ENCODE measurements at places on chromosomes 5 and 9.

- DNase-seq, result no peak
Observed at GRCh38 chr9:5580650-5581049, 48.3 kb upstream of the RIC1 start.

DNA sequence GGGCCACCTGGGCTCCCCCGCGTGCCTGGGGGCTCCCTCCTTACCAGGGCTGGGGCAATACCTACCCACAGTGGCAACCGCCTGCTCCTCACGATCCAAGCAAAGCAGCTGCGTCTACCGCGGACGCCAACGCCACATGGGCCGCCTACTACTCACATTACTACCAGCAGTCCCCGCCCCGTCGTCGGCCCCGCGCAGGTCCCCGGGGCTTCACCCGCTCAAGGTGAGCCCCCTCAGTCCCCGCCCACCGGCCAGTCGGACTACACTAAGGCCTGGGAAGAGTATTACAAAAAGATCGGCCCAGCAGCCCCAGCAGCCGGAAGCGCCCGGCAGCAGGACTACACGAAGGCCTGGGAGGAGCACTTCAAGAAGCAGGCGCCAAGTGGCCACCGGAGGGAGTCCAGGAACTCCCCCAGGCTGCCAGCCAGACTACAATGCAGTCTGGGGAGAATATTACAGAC, 106.0 kb upstream of the MTAP start:
- DNase-seq, result no peak

DNA sequence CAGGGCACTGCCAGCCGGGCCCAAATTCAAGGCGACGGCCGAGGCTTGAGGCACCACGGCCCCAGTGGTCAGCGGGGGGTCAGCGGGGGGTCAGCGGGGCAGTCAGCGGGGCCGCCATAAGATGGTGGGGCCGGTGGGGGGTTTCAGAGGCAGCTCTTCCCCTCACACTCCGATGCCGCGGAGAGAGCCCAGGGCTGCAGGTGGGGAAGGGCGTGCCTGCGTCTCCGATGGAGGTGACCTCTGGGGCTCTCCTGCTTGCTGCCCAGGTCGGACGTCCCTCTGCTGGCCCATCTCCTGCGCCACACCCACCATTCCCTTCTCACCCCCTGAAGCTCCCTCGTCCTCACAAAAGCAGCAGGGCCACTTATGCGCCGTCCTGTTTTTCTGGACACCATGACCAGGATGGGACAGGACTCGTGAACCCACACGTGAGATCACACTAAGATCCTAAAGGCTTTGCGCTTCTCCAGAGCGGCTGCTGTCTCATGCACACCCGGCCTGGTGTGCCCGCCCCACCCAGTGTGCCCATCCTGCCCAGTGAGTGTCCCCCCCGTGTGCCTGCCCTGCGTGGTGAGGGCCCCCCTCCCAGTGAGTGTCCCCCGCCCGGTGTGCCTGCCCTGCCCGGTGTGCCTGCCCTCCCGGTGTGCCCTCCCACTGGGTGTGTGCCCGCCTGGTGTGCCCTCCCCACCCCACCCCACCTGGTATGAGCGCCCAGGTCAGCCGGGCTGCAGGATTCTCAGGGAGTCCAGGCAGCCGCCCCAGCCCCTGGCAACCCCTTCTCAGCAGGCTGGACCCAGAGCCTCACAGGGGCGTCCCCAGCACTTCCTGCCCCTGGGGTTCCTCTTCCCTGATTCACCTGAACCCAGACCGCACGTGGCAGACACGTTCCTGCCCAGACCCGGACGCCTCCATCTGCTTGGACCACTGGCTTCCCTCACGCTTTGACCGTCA, 48.7 kb upstream of the NKD2 start:
- no peak for DNase-seq

- no peak for DNase-seq
Observed at GRCh38 chr5:78592735-78593386, 55.7 kb downstream of the LHFPL2 start.

DNA sequence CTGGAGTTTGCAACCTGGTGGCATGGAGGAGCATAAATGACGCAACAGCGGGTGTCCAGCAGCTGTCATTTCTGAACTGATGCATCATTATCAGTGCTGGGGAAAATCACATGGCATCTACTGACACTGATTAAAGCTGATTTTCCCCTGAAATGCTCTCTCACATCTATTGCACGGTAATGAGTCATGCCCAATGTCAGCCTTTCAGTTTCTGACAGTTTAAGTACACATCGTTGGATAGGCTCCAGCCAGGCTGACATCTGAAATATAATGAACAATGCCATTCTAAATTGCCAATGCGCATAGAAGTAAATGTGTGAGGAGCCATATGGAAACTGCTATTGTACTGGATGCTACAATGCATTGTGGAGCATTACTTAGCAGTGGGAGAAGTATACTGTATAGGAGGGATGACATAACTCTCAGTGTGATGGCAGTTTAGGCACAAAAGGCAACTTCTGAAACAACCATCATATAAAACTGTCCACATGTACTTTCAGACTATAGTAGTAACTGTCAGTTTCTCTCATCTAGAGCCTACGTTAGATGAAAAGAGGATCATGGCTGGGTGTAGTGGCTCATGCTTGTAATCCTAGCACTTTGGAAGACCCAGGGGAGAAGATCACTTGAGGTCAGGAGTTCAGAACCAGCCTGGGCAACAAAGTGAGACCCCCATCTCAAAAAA, 389.3 kb upstream of the DMAC1 start:
- DNase-seq, result no peak

- no peak for DNase-seq
Observed at GRCh38 chr5:1550287-1551076, 26.7 kb upstream of the LPCAT1 start.

DNA sequence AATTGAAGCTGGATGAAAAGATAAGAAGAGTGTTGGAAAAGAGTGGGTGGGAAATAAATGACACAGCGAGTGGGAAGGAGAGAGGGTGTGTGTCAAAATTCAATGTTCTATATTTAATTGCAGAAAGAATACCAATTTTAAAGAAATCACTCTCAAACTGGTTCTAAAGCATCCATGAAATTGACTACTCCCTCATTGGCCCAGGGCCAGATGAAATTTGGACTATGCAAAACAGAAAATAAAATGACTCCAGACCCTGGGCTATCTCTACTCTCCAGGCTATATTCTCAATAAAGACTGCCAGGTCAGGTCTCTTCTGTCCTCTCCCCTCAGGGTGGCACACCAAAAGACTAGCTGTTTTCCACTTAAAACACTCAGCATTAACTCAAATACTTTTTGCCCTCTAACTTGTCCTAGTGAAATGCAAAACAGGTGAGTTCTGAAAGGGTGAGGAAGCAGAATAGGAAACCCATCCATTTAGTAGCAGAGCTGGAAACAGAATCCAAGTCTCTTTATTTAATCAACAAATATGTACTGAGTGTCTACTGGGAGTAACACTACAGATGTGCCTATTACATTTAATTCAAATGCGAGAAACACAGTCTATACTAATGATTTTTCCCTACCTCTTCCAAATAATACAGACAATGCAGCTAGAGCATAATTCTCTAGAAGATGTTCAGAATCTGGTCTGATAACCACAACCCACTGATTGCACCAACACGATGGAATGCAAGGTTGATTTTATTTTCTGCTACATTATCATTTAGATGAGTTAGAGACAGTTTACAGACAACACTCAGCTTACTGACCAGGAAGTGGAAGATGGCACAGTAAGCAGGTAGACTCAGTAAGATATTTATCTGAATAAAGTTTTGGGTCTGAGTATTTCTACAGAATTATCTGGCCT, 42.1 kb downstream of the EFCAB9 start:
- no peak for DNase-seq

- no peak for DNase-seq
Observed at GRCh38 chr9:94212091-94212490, 47.0 kb upstream of the ZNF169 start.

GRCh38 chr9:122200960-122201595, 27.7 kb downstream of the LHX6 start:
- no peak for DNase-seq

- DNase-seq, result no peak
Observed at GRCh38 chr9:113219186-113219936, 1.7 kb downstream of the FKBP15 start.

DNA sequence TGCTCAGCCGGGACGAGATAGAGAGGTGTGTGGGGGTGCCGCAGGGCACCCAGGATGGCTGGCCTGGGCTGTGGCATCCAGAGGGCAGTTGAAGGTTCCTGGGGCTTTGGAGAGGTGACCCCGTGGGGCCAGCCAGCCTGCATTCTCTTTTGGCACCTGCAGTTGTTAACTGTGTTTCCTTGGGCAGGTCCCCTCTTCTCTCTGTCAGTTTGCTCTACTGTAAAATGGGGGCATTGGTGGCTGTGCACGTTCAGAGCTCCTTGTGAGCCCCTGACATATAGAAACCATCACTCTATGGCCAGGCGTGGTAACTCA, 8.5 kb downstream of the ZDHHC12 start:
- DNase-seq, result no peak

Measured in stimulated activated CD8-positive, alpha-beta memory T cell treated with anti-CD3 and anti-CD28 coated beads, Interleukin-15, amount 100 ng/mL, for 4 hours (primary cell).